Islet precursor cell (in vitro differentiated cells): ENCODE measurements at places on chromosomes 2 and 18.

GRCh38 chr2:239537633-239538356 is 137.0 kb upstream of the HDAC4 start:
- DNase-seq: no peak

DNA sequence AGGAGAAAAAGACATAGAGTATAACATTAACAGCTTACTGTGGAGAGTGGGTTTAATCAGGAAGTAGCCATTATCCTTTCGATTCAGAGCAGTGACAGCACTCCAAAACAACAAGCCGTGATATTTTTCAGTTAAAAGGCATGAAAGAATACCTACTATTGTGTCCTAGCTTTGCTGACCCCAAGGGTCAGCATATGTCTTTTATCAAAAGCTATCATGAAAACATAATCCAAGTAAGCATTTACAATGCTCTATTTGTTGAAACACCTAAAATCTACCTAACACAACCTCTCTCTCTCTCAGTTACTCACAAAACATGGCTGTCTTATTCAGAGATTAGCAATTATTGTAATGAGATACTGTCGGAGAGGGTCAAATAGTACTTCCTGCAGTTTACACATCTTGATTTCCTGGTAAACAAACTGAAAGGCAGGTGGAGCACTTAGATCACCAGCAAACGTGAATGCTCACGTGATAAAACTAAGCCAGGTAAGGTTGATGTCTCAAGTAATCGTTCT is 100.0 kb downstream of the BAZ2B start:
- no peak for DNase-seq

DNA sequence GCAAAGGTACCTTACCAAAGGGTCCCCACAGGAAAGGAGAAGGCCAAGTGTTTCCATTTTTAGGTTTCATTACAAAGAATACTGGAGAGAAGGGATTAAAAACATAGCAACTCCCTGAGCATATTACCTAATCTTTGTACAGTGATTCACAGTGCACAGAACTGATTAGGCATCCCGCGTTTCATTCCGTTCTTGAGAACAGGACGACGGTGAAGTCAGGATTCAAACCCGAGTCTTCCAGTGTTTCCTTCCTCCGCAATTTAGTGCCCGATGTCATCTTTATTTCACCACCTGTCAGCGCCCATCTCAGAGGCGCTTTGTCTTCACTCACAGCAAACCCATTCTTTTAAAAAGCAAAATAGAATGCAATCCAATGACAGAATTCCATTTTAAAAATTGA is 488.5 kb downstream of the EIPR1 start:
- no peak for DNase-seq

DNA sequence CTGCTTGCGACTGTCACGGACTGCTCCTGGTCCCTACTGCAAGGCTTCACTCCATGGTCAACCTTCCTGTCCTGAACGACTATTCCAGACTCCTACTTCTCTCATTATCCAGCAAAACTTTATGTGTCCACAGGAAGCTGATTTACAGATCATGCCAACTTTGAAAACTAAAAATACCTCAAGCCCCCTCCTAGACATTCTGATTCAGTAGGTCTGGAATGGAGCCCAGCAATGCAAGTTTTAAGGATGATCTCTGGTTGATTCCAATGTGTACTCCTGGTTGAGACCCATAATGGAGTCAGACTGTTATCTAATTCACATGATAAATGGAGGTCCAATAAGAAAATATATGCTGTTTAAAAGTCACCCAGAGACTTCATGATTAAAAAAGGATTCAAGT is 13.1 kb upstream of the LRATD1 start:
- no peak for DNase-seq

- DNase-seq: no peak
Measured at GRCh38 chr18:63765837-63766236, 9.4 kb upstream of the SERPINB7 start.
